ENCODE measurements at places on chromosomes 4 and X.

DNA sequence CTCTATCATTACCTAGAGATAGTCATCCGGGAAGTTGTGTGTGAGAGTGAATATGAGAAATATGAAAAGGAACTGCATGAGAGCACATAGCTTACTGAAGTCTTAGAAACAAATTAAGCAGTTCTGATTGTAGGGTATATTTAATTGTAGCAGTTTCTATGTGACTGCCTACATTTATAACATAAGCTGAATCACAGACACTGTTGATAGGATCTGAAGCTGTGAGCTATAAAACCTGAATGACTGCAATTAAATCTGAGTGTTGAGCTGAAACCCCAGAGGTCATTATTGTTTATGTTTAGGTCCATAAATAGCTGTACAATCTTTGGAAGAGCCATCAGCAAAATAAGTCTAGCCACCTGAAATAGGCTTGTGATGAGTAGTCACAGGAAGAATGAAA lies 210.1 kb upstream of the CXCL13 start:
- no peak for DNase-seq

DNA sequence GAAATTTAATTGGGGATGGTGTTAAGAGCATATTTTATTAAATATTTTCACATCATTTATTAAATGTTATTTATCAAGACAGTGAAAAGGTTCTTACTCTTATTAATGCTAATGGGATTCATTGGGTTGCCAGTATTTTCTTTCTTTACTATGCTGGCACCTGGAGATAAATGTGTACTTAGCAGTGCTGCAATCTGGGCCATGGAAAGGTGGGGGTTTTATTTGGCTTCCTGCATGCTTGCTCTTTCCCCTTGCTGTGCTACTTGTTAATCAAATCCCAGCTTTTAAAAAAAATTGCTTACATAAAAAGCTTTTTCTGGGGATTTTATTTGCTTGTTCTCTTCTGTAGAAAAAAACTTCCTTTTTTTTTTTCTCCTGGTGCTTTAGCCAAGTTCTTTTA lies 48.3 kb downstream of the ZAR1 start:
- DNase-seq: no peak

DNA sequence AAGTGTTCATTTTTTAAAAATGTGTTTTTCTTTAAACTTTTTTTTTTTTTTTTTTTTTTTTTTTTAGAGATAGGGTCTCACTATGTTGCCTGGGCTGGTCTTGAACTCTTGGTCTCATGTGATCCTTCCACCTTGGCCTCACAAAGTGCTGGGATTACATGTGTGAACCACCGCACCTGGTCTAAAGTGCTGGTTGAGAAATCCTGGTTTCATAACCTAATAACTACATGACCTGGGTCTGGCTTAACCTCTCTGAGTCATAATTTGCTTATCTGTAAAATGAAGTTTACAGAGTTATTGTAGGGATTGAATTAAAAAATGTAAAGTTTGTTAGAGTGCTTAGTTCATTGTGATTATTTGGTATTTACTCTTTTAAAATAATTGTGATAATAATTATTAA lies 5.2 kb downstream of the HSD17B13 start:
- no peak for DNase-seq

- no peak for DNase-seq
These were observed 132.6 kb downstream of the SCFD2 start for GRCh38 chr4:53233114-53233795.

- DNase-seq: no peak
These were observed 16.0 kb upstream of the HPGD start for GRCh38 chr4:174538123-174538875.

DNA sequence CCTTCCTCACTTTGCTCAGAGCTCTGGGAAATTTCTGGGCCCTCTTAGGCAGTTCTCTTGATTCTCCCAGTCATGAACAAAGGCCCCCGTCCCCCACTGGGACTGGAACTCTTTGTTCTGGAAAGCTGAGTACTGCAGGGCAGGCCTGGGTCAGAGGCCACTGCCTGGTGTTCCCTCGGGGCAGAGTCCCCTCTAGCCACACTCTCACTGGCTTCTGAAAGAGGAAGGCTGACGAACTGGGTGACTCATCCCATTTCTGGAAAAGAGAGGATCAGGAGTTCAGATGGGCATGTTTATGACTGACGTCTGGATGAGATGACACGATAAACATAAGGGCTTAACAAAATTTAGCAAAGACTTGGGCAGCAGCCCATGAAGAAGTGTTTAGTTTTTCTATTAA lies 47.7 kb downstream of the DDX3X start:
- no peak for DNase-seq

DNA sequence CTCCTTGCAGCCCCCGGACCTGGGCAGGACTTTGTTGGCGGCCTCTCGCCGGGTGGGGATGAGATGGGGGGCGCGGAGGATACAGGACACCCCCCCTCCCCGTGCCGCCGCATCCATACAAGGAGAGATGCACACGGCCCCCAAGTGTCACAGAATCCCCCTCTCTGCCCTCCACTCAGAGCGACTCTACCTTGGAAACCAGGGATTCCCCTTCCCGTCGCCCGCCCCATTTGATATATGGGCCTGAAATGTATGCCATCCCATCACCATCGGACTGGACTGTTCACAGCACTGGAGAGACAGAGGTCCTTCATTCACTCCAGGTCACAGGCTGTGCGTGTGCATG lies 426 bp downstream of the PORCN start:
- DNase-seq: no peak

DNA sequence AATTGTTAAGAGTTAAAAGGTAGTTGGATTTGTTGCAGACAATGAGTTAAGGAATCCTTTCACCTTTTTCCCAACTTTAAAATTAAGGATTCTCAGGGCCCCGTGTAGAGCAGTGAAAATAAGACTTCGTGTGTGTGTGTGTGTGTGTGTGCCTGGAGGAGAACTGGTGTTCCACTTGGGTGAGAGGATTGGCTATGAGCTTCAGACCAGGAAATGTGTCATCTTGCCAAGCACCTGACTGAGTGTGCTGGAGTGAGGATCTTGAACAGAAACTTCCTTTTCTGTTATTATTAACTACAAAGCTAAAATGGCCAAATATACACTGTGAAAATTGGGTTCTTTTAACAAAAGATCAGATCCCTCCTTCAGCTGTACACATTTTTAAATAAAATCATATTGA lies 113.1 kb upstream of the VCX2 start:
- no peak for DNase-seq

- DNase-seq: no peak
These were observed 447.5 kb downstream of the NKX6-1 start for GRCh38 chr4:84051639-84052038.

GRCh38 chr4:105966051-105966450 lies 70.8 kb downstream of the NPNT start:
- no peak for DNase-seq

GRCh38 chr4:6926681-6927478 lies 17.3 kb downstream of the TBC1D14 start:
- DNase-seq: peak; percentile 42

Data from stimulated activated CD4-positive, alpha-beta T cell treated with anti-CD3 and anti-CD28 coated beads, Interleukin-1b, Interleukin-23, amount 100 ng/mL, for 48 hours (primary cell).